ENCODE measurements at places on chromosomes 4 and X. TPM values are rescaled to one million over a fixed set of nuclear protein-coding genes. Genes with fewer than 3 reads are reported as not detected.

DNA sequence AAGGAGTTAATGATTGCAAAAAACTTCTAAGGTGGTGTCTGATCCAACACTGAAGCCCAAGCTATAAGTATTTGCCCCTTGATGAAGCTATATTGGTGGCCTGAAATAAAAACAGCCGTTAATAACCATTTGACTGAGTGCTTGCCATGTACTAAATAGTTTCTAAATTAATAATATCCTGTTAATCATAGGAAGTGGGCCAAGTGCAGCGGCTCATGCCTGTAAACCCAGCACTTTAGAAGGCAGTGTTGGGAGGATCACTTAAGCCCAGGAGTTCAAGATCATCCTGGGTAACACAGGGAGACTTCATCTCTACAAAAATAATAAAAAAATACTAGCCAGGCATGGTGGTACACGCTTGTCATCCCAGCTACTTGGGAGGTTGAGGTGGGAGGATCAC lies 8.3 kb downstream of the NDP start:
- no peak for DNase-seq

Gene STS
- total RNA-seq: 0.86 TPM

Gene TAF7L
- 0.19 TPM for total RNA-seq

Gene PACRGL
- total RNA-seq: 20.1 TPM

DNA sequence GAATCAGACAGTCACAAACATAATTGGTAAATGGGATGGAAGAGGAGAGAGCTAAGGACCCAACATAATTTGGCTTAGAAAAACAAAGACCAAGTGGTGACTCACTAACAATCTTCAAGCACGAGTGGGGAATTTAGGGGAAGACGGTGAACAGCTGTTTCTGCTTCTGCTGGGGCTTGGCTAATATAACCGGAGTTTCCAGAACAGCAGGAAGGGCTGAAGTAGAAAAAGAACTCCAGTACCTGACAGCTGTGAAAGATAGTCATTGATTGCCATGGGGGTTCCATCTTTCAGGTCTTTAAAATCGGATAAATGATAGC lies 290.9 kb upstream of the LDB2 start:
- DNase-seq: no peak

Gene NUDT10
- 0.51 TPM for total RNA-seq

Gene PNMA6A
- 0.70 TPM for total RNA-seq

DNA sequence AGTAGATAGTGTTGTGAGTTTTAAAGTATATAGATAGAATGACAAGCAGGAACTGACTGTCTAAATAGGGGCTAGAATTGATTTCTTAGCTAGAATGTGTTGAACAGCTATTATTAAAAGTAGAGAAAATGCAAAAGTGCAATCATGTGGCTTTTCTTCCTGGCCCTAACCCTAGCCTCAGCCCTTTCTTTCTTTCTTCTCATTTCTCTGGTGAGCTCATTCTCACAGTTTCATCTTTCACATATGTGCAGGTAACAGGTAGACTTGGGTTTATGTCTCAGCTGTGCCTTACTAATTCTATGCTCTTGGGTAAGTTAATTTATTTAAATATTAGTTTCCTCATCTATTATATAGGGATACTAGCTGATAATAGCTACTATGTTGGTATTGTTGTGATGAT lies 24.9 kb downstream of the FGF2 start:
- DNase-seq: no peak

Gene SEC24D
- total RNA-seq: 43.9 TPM

Gene CXCL8
- 10.8 TPM for total RNA-seq

Gene LPAR4
- not detected for total RNA-seq

GRCh38 chr4:147312376-147313046 lies 168.4 kb upstream of the EDNRA start:
- DNase-seq: no peak

Gene TCEAL9
- 0.37 TPM for total RNA-seq

GRCh38 chrX:121052122-121052521 lies 4.7 kb downstream of the GLUD2 start:
- no peak for DNase-seq

GRCh38 chrX:153908219-153908860 lies 3.9 kb downstream of the AVPR2 start:
- no peak for DNase-seq

Gene CCKAR
- not detected for total RNA-seq

Data from activated CD4-positive, alpha-beta T cell treated with anti-CD3 and anti-CD28 coated beads, Interleukin-2, amount 10 ng/mL, durations not matched to agents 24 days and 14 days (primary cell).